Right ventricle myocardium superior (tissue), 1 donor: ENCODE measurements at places on chromosomes 2 and 18.

DNA sequence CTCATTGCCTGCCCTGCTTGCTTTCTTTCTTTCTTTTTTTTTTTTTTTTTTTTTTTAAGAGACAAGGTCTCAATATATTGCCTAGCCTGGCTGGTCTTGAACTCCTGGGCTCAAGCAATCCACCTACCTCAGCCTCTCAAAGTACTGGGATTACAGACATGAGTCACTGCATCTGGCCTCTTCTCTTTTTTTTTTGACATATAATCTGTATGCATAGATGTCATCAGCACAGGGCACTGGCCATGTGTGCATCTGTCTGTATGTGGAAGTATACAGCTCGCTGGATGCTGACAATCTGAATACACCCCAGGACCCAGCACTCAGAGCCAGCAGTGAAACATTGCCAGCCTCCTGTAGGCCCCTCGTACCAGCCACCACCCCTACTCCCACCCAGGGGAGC is 49.5 kb downstream of the TFCP2L1 start:
- no peak for DNase-seq

DNA sequence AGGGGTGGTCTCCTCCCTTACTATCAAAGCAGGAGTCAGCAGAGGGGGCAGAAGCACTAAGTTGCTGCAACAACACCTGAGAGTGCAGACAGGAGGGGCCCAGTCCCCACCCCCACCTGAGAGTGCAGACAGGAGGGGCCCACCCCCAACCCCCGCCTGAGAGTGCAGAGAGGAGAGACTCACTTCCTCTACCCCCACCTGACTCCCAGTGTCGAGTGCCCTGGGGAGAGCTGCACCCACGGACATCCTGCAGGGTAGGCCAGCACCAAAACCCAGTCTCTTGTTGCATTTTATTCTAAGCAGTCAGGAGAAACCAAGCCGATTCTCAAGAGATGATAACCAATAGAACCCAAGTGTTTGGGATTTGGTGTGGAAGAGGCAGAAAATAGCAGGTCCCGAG is 78.4 kb downstream of the NAPG start:
- DNase-seq = no peak

DNA sequence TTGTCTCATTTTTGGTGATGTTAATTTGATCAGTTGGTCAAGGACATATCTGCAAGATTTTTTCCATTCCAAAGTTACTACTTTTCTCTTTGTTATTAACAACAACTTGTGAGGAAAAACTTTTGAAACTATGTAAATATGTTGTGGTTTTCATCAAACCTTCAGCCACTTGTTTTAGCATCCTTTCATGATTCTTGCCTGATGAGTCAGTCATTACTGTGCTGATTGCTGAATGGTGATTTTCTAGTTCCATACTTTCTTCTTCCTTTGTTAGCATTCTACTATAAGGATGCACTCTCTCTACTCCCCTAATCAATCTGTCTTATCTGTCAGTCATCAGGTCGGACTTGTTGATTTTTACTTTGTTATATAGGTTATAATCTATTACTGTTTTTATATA is 10.9 kb downstream of the TMEM87B start:
- DNase-seq = no peak

DNA sequence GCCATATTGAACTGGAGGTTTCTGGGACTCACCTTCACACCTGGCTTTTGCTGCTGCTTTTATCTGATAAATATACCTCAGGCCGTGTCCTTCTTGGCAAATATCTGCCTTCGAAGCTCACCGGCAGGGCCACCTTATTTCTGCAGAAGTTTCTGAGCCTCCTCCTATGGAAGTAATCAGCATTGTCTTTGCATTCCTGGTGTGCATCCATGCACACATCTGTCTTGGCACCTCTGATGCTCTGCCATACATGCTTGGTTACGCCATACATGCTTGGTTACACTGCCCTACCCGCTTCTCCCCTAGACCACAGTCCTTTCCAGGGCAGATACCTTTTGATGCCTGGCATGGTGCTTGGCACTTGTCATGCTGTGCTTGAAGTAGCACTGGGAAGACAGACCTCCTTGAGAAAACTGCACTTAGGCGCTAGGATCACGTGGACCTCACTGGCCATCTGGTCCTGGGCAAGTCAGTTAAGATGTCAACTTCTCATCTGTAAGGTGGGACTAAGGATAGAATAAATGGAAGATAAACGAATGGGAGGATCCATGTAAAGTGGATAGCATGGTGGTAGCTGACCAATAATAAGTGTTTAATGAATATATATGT is 66.8 kb downstream of the ZNF236 start:
- no peak for DNase-seq

DNA sequence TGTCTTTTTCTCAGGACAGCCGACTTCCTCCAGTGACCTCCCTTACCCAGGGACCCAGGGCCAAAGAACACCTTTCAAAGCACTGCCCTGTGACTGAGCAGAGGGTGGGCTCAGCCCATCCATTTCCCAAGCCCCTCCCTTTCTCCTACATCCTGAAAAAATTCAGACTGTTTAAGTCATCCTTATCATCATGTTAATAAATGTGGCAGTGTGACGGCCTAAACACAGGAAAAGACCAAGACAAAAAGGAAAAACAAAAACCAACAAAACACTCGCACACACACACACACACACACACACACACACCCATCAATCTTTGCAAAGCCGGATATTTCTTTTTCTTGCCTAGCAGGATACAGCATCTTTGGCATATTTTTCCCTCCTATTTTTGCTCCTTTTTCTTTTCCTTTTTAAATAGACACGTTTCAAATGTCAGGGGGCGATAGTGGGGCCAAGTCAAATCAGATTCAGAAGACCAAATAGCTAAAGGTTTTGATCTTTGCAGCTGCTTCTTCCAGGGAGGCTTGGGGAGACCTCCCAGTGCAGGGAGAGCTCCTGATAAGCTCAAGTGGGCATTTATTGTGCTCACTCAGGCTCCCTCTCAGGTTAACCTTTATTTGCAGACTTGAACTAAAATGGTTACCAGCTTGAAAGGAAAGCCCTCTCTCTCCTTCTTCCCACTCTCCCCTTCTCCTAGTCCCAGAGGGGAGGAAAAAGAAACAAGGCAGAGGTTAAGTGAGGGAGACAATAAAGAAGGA is 39.5 kb upstream of the NRP2 start:
- DNase-seq = no peak

DNA sequence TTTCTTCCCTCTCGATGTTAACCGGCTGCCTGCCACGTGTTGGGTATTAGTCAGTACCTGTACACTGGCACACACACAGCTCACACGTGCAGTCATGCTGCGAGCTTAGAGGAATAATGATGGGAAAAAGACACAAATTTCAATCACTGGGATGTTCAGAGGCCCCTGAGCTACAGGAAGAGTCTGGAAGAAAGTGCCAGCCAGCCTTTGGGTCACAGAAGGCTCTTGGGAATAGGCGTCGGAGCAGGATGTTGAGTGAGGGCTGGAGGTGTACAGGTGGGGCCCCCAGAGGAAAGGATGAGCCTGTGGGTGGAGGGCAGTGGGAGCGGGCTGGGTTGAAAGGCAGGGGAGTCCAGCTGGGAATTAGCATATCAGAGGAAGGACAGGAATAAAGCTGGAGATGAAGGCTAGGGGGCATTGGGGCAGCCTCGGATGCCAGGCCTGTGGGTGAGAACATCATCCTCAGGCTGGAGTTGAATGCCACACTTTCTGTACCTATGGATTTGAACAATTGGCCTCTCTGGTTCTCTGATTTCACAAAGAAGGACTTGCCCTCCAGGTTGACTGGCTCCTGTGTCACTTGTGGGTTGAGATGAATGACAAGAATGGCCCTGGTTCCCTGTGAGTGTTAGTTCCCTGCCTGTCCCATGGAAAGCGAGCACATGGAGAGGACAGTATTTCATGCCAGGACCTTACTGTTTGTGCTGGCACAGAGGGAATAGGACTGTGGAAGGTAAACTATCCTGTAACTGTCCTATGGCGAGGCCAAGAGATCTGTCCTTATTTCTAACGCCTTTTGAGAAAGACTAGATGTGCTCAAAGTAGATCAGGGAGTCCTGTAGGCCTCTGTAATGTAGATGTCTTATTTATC is 40.6 kb downstream of the GREB1 start:
- no peak for DNase-seq

GRCh38 chr2:201618744-201619662 is 24.3 kb downstream of the TMEM237 start:
- peak; percentile 90 for DNase-seq

DNA sequence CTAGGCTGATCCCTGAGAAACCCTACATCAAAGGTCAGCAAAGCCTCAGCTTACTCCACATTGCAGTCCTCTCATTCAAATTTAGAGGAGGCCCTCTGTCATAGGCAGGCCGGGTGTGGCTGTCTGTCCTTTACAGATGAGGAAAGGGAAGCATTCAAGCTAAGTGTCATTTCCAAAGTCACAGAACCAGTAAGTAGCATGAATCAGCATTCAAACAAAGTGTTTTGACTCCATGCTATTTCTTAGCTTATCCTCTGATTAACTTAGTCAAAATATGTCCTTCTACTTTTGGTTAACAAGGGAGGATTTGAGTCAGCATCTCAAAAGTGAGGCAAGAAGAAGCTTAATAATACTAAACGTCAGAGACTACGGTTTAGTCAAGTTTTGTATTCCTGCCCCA is 409.0 kb upstream of the POU3F3 start:
- no peak for DNase-seq
